ENCODE measurements at places on chromosomes 7 and 10.
A peak's percentile ranks its signal among the peaks of the same experiment; 100 is the strongest.

DNA sequence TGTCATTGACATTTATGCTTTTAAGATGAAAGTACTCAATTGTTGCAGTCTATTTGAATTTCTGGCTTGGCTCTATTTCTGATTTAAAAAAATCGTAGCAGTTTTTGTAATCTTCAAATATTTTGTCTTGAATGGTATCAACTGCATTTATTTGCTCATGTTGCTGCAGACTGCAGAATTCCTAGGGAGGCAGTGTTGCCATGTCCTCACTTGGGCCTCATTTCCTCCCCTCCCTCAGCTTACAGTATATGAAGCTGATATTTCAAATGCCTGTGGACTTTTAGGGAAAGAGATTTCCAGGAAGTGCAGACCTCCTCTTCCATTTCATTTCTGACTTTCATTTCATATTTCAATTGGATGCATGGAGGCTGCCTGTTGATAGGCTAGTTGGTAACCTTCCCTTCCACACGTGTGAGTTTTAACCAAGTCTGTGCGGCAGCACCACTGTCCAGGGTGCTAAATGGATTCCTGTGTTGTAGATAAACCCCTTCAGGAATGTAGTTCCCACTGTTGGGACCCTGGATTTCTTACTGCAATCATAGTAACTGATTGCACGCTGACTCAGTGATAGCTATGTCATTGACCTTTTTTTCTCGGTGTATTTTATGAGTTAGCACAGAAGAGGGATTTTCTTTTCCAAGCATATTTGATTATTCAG, 17.5 kb downstream of the VPS50 start:
- no peak for DNase-seq

- DNase-seq: no peak
These were observed 109.6 kb upstream of the SP4 start for GRCh38 chr7:21317966-21318915.

GRCh38 chr10:79628988-79629954, 18.5 kb downstream of the SFTPA1 start:
- DNase-seq: no peak

DNA sequence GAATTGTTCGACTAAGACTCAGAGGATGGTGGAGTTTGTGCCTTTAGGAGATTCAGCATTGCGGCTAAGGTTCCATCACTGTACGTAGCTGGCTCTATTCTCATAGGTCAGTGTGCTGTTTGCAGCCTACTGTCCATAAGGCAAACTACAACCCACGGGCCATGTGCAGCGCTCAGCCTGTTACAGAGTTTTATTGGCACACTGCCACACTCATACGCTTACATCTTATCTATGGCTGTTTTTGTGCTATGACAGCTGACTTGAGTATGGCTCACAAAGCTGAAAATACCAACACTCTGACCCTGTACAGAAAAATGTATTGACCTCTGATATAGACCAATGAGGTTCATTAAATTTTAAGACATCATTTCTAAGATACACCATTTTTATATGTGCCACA, 114.5 kb downstream of the ARID5B start:
- DNase-seq: no peak

DNA sequence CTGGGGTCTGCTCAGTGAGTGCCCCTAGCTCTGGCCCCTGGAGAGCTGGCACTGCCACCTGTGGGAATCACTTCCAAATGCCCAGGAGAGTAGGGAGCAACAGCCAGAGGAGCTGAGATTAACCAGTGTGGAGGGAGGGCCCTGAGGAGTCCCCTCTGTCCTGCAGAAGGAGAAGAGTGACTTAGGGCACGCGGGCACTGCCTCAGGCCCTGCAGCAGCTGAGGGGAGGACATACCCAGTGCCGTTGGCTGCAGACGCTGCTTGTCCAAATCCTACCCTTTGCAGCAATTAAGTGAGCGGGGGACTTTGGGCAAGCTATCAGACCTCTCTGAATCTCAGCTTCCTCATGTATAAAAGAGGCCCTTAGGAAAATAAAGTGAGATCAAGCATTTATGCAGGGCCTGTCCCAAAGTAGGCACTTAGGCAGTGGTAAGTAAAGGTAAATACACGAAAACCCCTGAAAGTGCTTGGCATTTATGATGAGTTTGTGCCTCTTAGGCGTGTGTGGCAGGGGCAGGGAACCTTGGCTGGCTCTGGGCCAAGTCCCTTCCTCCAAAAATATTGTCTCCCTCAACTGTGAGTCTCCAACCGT, 16.9 kb downstream of the PRF1 start:
- DNase-seq: no peak

GRCh38 chr7:73779517-73779916, 9.4 kb upstream of the CLDN3 start:
- no peak for DNase-seq

DNA sequence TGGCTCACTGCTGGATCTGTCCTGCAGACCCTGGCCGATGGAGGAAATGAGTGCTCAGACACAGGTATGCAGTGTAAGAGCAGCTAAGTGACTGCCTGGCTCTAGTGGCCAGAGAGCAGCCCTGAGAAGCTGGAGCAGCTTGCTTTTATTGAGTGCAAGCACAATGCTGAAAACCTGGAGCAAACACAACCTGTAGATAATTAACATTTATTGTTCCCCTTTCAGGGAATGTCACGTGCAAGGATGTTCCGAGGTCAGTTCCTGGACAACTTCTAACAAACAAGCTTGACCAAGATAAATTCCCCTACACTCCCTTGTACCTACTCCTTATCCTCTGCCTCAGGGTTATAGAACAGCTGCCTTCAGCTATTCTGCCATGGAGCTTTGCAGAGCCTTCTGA, 31.3 kb downstream of the DDC start:
- DNase-seq: no peak

- DNase-seq: no peak
These were observed 263.3 kb downstream of the TNS3 start for GRCh38 chr7:47318395-47319182.

GRCh38 chr10:84550756-84551436, 222.5 kb downstream of the CCSER2 start:
- DNase-seq: no peak

DNA sequence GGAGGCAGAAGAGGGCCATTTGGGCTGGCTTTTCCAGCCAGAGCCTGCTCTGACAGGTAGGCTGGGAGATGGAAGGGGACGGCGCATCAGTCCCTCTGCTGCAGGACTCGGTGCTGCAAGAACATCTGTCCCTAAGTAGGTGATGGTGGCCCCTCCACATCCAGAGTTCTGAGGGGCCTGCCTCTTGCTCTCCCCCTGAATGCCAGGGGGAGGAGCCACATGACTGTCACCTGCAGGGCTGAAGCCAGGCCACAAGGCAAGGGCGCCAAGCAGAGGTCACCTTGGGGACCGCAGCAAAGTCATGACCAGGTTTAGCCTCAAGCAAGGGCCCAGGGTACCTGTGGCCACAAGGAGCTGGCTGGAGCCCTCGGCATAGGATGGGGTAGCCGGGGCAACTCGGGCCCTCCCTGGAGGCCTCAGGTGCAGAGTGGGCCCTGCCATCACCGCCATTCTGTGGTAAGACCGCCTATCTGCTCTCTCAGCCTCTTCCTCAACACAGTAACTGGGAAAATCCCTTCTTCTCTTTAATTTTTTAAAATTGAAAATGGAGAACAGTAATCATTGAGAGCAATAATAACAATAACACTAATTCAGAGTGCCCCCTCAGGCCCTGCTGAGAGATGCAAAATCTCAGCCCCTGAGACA, 99.3 kb downstream of the FAM53B start:
- no peak for DNase-seq

GRCh38 chr7:44215531-44215930, 14.8 kb downstream of the YKT6 start:
- DNase-seq: no peak

GRCh38 chr10:118545381-118545780, 50.1 kb downstream of the PRLHR start:
- no peak for DNase-seq

DNA sequence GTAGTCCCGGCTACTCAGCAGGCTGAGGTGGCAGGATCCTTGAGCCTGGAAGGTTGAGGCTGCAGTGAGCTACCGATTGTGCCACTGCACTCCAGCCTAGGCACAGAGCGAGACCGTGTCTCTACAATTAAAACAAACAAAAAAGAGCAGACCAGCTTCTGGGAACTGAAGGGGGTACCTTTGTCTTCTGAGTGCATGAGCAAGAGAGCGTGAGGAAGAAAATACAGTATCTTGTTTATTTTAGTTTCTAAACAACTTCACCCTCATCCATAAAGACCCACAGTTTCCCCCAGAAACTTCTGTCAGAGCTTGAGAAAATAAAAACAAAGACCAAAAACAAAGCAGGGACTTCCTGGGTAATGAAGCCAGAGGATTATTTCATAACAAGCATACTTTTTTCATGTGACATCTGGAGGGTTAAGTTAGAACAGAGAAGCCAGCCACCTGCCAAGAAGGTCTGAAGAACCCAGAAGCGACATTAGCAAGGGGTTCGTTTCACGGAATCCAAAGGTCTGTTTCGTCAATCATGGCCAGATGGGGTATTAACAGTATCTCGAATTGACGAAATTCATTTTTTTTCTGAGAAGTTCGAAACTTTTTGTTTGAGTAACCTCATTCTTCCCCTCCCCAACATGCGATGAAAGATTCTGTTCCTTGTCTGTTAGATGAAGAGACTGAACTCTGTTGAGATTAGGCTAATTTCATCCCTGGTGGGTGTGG, 10.2 kb upstream of the IL2RA start:
- no peak for DNase-seq

GRCh38 chr7:41954976-41955375, 252.1 kb upstream of the INHBA start:
- DNase-seq: no peak

GRCh38 chr7:74051193-74051592, 23.2 kb downstream of the ELN start:
- no peak for DNase-seq

GRCh38 chr7:154858836-154859537, 143.9 kb downstream of the PAXIP1 start:
- DNase-seq: no peak

GRCh38 chr7:52944921-52945320, 90.5 kb upstream of the POM121L12 start:
- peak; percentile 0 for DNase-seq

DNA sequence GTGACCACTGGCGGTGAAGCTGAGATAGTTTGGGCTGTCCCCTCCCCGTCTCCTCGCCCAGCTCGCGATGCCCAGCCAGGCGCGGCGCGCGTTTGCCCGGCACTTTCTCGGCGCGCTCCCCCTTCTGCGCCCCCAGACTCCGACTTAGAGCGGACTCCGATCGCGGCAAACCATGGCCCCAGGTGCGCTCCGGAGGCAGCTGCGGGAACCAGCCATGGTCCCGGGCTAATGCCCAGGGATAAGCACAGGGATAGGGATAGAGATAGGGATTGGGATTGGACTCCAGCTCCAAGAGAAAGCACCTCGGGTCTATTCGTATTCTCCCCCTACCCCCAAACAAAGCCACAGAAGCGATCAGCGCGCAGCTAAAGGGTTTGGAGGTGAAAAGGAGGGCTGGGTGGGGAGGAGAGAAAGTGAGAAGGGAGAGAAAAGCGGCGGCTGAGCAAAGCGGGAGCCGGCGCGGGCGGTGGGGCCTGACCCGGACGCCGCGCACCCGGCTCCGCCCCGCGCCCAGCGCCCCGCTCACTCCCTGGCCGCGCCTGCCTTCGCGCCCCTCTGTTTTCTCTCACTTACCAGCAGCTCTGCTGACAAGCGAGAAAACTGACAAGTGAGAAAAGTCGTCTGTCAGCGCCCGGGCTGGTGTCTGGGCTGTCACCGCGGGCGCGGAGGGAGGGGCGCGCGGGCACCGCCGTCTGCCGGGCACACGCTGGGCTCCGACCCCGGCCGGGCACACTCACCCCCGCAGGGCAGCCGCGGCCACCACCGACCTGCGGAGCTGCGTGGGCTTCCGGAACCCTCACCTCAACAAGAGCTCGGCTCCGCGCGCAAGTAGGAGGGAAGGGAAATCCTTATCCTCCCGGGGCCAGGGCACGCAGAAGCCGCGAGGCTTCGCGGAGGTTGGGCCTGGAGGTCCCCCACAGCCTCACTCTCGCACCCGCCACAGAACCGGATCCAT, at the start of gene PDE1C:
PDE1C (minus strand) TSS at position 2 of the 955 bp plus-strand sequence.
- DNase-seq: no peak

GRCh38 chr7:97104719-97105238, 12.7 kb upstream of the SDHAF3 start:
- no peak for DNase-seq

GRCh38 chr10:4807761-4808507, 18.1 kb upstream of the AKR1E2 start:
- DNase-seq: peak; percentile 65

DNA sequence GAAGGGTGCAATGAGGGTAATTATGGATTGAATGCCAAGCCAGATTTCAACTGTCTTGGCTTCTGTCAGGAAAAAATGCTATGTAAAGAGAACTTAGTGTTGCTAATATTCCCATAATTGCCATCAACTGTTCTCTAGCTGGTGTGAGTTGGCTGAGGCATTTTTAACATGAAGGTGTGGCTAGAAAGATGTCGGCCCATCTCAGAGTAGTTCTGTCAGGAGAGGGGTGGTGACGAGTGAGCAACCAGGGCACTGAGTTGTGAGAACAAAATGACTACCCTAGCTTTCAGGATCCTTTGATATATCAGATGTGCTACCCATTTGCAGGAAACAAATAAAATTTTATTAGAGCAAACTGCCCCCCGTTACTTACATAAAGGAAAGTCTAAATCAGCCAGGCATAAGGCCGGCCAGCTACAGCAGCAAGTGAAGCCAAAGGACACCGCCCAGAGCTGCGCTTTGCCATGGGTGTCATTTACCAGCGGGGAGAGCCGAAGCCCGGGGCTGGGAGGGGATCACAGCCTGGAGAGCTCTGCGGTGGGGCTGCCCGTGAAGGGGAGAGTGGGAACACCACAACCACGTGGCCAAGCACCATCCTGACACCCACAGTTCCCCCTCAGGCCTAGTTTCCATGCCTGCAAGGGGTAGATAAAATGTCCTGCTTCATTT, 141.4 kb downstream of the ICA1 start:
- DNase-seq: no peak

DNA sequence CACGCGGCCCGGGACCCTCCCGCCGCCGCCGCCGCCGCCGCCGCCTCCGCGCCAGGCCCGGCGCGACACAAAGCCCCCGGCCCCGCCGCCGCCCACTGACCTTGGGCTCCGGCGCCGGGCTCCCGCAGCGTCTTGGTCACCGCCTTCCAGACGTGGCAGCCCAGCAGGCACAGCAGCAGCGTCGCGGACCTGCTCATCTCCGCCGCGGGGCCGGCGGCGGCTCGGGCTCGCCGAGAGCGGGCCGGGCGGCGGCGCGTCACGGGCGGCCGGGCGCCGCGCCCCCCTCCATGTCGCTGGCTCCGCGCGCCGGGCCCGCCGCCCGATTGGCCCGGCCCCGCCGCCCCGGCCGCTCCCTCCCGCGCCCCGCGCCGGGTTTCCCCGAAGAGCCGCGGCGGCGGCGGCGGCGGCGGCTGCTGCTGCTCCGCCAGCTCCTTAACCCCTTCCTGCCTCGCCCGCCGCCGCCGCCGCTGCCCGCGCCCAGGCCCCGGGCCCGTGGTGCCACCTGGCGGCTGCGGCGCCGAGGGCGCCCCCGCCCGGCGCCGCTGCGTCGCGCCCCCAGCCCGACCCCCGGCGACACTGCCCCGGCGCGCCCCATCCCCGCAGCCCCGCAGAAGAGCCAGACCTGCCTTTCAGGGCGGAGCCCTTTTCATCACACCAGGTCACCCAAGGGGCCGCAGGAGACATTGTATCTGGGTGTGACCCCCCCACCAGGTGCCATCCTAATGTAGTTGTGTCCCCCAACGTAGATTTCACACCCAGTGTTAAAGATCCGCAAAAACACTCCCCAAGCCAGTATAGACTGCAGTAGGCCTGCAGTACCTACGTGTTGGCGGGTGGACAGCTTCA, at the start of gene FAM171A1:
FAM171A1 (minus strand) TSS at position 434 of the 846 bp plus-strand sequence; CDS start at position 197, 237 bp downstream.
- DNase-seq: no peak
